ENCODE measurements at places on chromosomes 6 and 20.

DNA sequence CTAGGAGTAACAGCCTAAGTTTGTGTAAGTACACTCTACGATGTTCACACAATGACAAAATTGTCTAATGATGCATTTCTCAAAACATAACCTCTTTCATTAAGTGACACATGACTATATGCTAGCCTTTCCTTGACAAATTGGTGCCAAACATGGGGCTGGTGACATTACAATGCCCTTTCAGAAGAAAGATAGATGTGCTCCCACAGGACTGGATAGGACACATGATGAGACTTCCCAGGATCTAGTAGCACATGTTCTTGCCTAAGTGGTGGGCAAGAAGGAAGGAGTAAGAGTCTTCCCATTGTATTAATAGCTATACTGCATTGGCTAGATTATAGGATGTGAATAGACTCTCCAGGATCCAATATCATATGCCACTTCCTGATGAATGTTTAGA lies 21.5 kb downstream of the ZKSCAN3 start:
- no peak for DNase-seq

DNA sequence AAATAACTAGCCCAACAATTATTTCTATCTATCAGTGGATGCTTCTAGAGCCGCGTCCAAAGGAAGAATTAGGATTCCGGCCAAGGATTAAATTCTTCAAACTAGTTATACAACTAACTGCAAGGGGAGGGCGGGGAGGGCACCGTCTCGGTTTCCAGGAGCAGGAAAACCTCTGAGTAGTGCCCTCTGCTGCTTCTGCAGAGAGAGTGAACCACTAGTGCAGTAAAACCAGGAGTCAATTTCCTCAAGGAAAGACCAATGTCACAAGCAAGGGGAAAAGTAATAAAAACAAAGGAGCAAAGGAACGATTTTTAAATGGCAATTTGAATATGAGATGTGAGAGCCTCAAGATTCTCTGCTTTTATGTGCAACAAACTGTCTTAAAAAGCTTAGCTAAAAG lies 16.5 kb upstream of the UBE2J1 start:
- DNase-seq: no peak

GRCh38 chr6:83352424-83353061 lies 78.3 kb downstream of the ME1 start:
- no peak for DNase-seq

DNA sequence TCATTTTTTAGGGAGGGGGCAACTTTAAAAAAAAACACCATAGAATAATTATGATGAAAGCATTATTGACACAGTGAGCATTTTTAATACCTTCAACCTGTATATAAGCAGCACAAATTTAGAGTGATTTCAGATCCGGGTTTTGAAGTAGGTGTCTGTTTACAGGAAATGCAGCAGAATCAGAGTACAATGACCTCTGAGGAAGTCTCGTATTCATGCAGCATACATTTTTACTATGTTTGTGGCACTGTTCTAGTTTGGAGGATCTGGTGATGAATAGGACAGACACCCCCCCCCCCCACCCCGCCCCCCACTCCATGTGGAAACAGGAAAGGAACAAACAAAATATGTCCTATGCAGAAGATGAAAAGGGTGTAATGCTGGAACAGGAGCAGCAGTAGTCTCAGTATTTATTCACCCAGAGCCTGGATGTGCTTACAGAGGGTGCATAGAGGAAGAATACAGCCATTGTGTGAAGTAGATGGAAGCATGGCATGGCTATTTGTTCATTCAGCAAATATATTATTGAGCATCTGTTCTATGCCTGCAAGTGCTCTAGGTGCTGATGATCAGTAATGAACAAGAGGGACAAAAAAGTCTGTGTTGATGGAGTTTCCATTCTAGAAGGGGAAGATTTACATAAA lies 19.7 kb downstream of the VAPB start:
- DNase-seq: no peak

DNA sequence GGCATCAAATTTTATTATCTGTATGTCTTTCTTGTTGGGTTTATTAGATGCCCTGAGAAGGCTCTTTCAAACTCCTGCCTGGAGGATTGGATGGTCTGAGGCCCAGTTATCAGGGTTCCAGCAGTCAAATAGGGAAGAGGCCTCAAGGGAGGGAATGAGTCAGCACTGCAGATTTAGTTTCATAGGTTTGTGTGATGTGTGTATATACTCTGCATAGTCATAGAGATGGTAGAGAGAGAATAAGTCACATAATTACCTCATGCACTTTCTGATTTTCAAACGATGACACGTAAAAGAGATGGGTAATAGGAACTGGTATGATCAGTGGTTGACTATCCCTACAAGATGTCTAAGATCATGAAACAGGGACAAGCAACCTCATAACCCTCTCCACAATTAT lies 82.1 kb downstream of the ADAT2 start:
- DNase-seq: no peak

DNA sequence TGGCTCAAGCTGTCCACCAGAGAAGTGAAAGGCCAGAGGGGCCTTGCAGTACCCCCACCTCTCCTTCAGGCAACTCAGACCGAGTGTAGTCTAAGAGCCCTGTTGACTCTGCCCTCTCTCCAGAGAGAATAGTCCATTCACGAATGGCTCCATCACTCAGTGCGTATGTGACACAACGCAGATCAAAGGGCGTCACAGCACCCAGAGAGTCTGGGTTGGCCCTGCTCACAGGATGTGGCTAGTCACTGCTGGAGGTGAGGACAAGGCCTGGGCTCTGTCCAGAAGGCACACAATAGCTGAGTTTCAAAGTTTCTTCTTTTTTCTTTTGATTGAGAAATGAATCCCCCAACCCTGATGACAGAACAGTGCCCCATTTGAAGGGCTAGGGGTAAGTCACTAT lies 74.1 kb downstream of the TRMT11 start:
- DNase-seq: no peak

- no peak for DNase-seq
Observed at GRCh38 chr6:126447367-126447766, 107.5 kb downstream of the CENPW start.

DNA sequence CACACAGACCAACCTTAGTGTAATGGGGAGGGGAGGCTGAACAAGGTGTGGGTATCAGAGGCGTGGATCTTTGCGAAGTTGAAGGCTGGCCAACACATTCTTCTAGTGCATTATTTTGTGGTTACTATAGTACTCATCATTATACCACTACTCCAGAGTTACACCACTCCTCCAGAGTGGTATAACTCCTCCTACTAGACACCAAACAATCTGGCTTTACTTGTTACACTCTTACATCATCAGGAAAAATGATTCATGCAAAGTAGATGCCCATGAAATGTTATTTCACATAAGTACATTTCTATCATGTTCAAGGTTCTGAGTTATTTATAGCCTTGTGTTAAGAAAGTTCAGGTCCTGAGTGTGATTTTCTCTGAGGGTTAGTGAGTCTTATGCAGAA lies 443.1 kb upstream of the OPRM1 start:
- DNase-seq: no peak

DNA sequence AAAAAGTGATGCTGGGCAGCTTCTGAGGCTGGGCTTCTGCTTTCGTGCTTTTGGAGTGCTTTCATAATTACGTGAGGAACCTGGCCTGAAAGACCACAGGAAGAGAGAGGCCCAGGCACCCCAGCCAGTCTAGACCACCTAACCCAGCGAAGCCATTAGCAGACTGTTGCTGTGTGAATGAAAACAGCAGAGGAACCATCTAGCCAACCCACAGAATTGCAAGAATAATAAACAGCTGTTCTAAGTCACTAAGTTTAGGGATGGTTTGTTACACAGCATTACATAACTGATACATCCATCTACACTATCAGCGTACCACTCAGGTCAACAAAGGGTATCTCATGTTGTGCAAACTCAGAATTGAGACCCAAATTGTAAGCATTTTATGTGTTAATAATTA lies 34.5 kb downstream of the FGD2 start:
- no peak for DNase-seq

GRCh38 chr20:37305079-37305478 lies 15.6 kb downstream of the MANBAL start:
- no peak for DNase-seq

DNA sequence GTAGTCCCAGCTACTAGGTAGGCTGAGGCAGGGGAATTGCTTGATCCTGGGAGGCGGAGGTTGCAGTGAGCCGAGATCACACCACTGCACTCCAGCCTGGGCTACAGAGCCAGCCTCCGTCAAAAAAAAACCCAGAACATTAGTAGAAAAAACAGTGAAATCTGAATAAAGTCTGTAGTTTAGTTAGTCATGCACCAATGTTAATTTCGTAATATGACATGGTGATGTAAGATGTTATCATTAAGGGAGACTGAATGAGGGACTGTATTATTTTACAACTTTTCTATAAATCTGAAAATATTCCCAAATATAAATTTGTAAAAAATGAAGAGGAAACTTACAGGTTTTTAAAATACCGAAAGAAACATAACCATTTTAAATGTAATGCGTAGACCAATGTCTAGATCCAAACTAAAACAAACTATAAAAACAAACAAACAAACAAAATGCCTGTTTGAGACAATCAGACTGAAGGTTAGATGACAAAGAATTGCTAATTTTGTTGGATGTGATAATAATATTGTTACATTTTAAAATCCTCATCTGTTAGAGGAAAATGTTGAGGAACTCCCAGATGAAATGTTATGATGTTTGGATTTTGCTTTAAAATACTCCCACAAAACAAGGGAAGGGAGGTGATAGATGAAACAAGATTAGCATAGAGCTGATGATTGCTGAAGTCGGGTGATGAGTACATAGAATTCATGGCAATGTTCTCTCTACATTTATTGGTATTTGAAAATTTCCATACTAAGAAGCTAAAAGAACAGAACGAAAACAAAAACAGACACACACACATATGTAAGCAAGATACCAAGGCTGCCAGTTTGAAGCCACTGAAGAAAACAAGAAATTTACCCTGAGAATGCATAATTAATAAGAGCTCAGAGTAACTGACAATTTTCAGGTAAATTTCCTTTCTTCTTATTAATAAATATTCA lies 1.8 kb downstream of the GSTA4 start:
- no peak for DNase-seq

- no peak for DNase-seq
Observed at GRCh38 chr6:106372838-106373501, 12.5 kb downstream of the CRYBG1 start.

- DNase-seq: no peak
Observed at GRCh38 chr20:21270806-21271205, 32.3 kb upstream of the XRN2 start.
